ENCODE measurements at places on chromosomes 5 and 9.

DNA sequence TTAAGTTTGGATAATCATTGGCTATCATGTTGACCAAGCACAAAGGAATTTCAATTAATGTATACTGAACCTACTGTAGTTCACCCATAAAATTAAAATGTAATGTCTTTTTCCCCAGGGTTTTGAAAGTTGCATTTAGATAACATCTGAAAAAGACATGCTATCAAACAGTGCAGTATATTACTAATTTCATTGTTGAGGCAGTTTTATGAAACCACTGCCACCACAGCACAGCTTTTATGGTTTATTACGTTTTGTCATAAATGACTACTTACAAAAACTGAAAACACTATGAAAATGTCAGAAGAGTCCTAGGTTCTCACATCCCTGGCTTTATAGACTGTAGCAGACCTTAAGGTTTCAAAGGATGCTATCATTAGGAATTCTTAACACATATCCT is 32.0 kb upstream of the HAPLN1 start:
- no peak for DNase-seq

- DNase-seq, result no peak
These were observed 650.5 kb downstream of the ACTL7B start for GRCh38 chr9:108205276-108205675.

DNA sequence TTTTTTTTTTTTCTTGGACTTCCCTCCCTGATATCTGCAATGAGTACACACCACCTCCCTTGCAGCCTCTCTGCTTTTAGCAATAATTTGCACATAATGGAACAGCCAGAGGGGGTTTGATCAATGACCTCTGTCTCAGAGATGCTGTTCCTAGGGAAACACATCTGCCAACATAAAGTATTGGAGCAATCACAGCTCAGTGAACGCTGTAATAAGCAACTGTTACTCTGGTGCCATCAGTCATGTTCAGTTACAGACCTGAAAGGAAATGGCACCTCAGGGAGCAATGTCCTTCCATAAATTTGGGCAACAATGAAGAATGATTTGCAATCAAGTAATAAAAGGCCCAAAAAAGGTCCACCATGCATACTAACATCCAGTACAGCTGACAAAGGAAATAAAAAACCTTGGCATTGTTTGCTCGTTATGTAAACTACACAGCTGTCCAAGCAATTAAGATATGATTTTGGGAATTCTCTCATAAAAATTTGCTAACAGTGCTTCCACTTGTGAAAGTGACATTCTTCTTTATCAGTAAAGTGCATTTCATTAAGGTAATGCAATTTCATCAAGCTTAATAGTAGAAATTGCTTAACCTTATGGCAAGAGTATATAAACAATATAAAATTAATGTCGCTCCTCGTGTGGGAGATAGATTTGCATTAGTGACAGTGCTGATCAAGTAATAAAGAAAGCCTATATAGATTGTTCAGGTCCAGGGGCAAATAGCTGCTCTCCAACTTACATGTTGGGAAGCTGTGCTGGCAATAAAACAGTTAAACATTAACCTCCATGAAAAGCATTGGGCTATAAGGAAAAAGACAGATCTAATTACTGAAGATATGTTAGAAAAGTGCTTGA is 167.8 kb downstream of the RASEF start:
- no peak for DNase-seq

DNA sequence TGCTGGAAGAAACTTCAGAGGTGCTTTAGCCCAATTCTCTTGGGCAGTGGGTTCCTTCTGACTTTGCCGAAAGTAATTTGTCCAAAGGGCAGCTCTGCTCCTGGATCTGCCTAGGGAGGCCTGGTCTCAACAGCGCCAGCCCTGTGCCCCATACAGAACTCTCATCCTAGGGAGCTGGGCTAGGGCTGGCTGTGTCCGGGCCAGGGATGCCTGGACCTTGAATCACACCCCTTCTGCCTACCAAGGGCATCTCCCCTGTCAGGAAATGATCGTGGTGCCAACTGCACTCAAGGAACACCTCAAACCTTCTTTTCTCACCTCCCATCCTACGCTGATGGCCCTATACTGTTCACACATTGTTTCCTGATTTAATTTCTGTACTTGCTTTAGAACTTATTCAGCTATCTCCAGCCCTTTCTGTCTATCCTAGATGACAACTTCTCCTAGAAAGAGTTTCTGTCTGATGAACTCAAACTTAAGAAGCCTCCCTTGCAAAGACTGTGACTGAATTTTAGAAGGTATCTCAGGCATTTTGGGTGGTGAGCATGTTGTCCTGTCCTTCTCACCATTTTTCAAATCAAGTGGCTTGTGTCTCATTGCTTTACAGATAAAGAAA is 37.4 kb upstream of the NFIB start:
- no peak for DNase-seq

DNA sequence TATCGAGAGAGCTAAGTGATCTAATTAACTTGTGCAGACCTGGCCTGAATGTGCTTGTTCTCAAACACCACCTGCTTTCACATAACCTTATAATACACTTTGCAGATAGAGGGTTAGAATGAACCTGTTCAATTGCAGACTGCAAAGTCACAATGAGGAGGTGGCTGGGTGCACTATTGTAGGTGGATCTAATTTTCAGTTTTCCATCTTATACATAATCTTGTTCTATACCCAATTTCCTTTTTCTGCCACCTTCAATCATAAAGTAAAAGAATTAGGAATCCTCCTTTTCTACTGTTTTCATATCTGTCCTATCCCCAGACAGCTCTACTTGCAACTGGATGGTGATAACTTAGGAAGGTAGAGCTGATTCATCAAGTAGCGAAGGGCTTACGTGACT is 68.8 kb upstream of the APC start:
- DNase-seq, result no peak

GRCh38 chr5:56649569-56649968 is 165.8 kb upstream of the MAP3K1 start:
- no peak for DNase-seq

- no peak for DNase-seq
These were observed 30.1 kb downstream of the NDUFS6 start for GRCh38 chr5:1831257-1831656.

GRCh38 chr5:33688526-33688925 is 203.3 kb downstream of the ADAMTS12 start:
- no peak for DNase-seq

DNA sequence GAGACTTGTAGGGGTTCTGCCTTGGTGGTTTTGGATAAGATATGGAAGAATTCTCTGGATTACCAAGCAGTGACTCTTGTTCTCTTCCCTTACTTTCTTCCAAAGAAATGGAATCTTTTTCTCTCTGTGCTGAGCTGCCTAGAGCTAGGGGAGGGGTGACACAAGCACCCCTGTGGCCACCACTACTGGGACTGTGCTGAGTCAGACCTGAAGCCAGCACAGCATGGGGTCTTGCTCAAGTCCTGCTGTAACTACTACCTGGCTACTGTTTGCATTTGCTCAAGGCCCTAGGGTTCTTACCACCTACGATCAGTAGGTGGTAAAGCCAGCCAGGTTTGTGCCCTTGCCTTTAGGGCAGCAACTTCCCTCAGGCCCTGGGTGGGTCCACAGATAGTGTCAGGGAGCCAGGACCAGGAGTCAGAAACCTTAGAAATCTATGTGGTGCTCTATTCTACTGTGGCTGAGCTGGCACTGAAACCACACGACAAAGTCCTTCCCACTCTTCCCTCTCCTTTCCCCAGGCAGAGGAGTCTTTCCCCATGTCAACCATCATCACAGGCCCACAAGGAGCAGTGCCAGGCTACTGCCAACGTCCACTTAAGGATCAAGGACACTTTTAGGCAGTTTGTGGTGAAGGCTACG is 53.8 kb downstream of the SREK1 start:
- DNase-seq, result no peak

DNA sequence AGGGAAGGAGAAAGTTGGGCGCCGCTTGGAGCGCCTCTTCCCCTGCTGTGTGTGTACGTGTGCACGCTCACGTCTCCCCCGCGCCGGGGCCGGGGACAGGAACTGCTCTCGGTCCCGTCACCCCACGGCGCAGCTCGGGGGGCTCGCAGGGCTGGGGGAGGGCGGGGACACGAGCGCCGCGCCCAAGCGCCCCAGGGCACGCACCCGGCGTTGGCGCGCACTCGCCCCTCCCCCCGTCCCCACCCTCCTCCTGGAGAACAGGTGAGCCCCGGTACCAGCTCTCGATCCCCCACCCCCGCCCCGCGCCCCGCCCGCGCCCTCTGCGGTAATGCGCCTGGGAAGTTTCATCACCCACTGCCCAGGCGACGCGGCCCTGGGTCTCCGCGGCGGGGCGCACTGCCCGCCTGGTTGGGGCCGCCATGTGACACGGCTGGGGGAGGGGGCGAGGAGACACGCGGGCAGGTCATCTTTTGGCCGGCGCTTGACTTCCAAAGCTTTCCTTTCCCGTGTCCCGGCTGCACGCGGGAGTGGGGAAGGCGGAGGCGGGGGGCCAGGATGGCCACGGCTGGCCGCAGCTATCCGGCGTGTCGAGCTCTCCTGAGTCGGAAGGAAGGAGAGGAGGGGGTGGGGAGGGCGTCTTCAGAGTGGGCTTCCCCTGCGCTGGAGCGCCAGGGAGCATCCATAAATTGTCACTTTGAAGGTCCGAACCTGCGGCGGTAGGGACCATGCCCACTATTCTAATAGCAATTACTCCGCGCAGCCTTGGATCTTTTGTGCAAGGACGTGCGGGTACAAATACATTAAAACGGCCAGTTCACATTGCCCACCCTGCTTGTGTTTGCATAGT is 1.5 kb upstream of the STC2 start:
- DNase-seq, result no peak

GRCh38 chr9:6819112-6819511 is 61.3 kb downstream of the KDM4C start:
- no peak for DNase-seq

- DNase-seq, result no peak
These were observed 41.2 kb upstream of the RAPGEF1 start for GRCh38 chr9:131781069-131781468.

- DNase-seq, result no peak
These were observed 1.3 kb downstream of the UBE2R2 start for GRCh38 chr9:33818167-33818846.

DNA sequence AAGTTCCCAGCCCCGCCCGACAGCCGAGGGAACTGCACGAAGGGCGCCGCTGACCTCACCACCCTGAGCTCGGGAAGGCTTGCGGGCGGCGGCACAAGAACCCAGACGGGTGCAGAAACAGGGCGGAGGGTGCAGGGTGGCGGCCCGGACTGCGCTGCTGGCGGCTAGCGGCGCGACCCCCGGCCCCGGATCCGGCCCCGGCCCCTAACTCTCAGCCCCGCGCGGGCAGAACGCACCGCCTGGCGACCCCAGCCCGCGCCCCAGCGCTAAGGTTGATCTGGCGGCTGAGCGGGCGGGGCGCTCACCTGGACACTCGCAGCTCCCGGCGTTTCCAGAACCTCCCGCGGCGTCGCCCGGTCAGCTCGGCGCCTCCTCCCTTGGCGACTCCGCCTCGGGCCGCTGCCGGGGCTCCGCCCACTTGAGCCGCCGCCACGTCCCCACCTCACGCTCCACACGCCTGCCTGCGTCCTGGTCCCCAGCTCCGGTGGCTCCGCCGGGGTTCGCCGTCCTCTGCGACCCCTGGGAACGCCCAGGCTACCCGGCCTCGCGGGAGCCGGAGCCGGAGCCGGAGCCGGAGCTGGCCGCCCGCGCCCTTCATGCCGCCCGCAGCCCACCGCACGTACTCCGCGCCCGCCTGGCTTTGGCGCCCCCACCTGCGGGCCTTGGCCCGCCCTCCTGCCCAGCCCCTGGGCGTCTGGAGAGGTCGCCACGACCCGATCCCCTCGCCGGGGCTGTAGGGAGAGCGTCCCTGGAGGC is at the start of gene P4HA2:
P4HA2 (minus strand) TSS at position 369 of the 756 bp plus-strand sequence. CDS start 9,227 bp downstream, outside the sequence.
- no peak for DNase-seq

- DNase-seq, result no peak
These were observed 16.2 kb downstream of the DUSP1 start for GRCh38 chr5:172754596-172755356.

DNA sequence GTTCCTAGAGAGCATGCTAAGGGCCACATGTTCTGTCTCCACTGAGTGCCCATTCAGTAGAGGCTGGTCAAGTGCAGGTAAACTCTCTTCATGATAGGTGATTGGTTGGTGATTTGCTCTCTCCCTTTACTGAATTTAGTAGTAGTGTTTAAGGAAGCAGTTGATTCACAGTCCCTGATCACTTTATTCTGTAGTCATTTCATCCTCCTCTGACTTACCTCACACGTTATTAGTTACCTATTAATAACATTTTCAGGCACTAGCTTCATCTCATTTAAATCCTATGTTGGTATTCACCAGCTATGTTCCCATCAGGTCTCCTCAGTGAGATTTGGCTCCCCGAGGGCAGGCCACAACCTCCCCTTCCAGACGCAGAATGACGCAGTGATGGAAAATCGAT is 51.9 kb downstream of the ERAP1 start:
- DNase-seq, result no peak

DNA sequence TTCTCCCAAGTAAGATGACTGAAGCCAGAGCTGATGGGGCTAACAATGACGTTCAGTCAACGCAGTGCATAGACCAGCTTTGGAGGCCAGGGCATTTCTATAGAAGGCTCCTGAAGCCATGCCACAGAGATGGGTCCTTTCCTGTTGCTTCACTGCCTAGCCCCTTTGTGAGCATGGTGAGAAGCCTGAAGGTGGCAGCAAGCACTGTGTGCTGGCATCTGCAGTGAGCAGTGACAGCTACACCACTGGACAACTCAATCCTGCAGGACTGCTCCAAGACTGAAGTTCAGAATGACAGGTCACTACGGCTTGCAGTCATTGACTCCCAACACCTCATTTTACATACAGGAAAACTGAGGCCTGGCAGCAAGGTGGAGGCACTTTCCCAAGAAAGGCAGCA is 229.0 kb downstream of the TSSK1B start:
- DNase-seq, result no peak

GRCh38 chr9:117407436-117408022 is 7.3 kb downstream of the ASTN2 start:
- no peak for DNase-seq

DNA sequence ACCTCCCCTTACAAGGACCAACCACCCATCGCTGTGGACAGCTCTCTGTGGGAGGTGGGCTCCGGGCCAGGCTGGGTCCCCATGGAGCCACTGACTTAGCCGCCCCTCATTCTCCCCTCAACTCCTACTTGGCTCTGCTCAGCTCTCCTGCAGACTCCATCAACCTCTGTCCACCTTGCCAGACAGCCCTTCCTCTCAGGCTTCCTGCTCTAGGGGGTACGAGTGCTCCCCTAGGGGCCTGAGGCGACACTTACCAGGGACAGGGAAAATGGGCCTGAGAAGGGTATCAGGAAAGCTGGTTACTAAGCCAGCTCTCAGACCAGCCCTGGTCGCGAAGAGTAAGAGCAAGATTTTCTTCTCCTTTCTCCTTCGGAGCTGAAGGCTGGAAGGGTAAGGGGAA is 43.9 kb downstream of the SHB start:
- DNase-seq, result no peak

GRCh38 chr5:158758675-158759074 is 341.0 kb downstream of the EBF1 start:
- peak; percentile 88 for DNase-seq
